ENCODE measurements at places on chromosomes 16 and 17. TPM values are rescaled to one million over a fixed set of nuclear protein-coding genes. Genes with fewer than 3 reads are reported as not detected.
A peak's percentile ranks its signal among the peaks of the same experiment; 100 is the strongest.

GRCh38 chr17:28705074-28705659, 6.5 kb downstream of the PROCA1 start:
- DNase-seq, result no peak

DNA sequence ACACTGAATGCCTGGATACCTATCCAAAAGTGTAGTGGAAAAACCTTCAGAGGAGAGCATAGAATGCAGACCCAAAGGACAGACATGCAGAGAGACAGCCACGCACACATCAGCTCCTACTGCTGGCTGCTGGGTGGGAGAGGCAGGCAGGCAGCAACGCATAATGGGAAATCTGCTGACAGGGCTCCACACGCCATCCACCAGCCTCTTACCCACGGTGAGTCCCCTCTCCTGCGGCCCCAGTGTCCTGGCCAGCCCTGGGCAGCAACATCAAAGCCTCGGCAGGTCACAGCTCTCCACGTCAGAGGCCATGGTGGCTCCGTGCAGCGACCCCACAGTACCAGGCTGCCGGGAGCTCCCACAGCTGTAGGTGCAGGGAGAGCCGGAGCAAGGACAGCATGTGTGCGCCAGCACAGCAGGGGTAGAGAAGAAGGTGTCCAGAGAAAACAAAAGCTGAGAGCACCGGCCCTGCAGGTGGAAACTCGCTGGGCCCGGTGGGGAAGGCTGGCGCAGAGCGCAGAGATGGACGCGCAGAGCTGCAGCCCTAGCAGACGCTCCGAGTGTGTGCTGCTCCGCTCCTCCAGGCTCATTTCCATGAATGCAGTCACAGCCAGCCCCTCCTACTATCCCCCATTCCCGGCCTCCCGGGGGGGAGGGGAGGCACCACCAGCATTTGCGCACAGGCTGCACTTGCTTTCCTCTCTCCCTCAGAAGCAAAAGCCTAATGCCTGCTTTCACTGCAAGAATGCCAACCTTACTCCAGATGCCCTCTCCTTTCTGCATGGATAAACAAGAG, 58.9 kb downstream of the CYTH1 start:
- DNase-seq, result no peak

Gene QRICH2
- total RNA-seq, result 1.1 TPM

DNA sequence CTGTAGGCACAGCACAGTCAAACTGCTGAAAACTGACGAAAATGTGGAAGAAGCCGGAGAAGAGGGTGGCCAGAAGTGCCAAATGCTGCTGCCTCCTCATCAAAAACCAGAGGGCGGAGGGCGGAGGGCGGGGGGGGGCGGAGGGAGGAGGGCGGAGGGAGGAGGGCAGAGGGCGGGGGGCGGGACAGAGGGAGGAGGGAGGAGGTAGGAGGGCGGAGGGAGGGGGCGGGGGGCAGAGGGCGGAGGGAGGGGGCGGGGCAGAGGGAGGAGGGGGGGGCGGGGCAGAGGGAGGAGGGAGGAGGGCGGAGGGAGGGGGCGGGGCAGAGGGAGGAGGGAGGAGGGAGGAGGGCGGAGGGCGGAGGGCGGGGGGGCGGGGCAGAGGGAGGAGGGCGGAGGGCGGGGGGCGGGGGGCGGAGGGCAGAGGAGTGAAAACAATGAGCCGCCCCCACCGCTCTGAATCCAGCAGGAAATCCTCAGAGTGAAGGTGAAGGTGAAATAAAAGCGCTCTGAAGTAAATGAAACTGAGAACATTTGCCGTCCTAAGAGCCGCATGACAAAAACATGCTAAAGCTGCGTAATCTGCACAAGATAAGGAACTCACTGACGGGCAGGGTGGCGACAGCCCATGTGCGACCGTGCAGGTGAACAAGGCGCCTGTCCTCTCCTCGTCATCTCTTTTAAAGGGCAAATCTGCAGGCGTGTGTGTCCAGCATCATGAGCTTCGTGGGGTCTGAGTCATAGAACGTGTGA, 22.6 kb upstream of the CBFA2T3 start:
- DNase-seq, result no peak

GRCh38 chr17:74807441-74807840, 31.3 kb upstream of the NAT9 start:
- peak; percentile 52 for DNase-seq

- no peak for DNase-seq
Measured at GRCh38 chr16:15808071-15808470, 48.8 kb downstream of the MYH11 start.

Gene KLHL10
- 1.1 TPM for total RNA-seq

GRCh38 chr17:47643116-47643515, 6.6 kb upstream of the KPNB1 start:
- DNase-seq, result no peak

GRCh38 chr16:17151335-17151734, 319.4 kb downstream of the XYLT1 start:
- no peak for DNase-seq
